Fibroblast of mammary gland (primary cell): ENCODE measurements at places on chromosomes 4 and X.
A peak's percentile ranks its signal among the peaks of the same experiment; 100 is the strongest.

GRCh38 chr4:141571362-141571761, 65.0 kb upstream of the IL15 start:
- DNase-seq, result peak; percentile 49

GRCh38 chr4:20487446-20487845, 212.8 kb upstream of the PACRGL start:
- no peak for DNase-seq

DNA sequence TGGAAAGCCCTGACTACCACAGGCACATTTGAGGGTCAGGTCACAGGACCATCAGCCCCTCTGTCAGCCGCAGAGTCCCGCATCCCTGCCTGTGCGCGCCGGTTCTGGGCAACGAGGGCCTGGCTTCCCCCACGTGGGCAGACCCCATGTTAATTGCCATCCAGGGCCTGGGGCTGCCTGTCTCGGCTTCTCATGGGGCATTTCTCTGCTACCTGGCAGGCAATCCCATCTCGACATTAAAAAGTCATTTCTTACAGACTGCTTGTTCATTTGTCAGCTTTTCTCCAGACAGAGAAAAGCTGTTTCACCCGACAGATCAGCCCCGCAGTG, 45.6 kb upstream of the SORCS2 start:
- DNase-seq, result no peak

GRCh38 chr4:53490965-53491622, 100.2 kb downstream of the LNX1 start:
- DNase-seq, result peak; percentile 97

- no peak for DNase-seq
Observed at GRCh38 chr4:86972997-86973396, 38.2 kb downstream of the AFF1 start.

GRCh38 chrX:39773150-39773549, 324.6 kb downstream of the BCOR start:
- no peak for DNase-seq
